NCI-H2081 (cell line): ENCODE measurements at places on chromosomes 6 and 20.

DNA sequence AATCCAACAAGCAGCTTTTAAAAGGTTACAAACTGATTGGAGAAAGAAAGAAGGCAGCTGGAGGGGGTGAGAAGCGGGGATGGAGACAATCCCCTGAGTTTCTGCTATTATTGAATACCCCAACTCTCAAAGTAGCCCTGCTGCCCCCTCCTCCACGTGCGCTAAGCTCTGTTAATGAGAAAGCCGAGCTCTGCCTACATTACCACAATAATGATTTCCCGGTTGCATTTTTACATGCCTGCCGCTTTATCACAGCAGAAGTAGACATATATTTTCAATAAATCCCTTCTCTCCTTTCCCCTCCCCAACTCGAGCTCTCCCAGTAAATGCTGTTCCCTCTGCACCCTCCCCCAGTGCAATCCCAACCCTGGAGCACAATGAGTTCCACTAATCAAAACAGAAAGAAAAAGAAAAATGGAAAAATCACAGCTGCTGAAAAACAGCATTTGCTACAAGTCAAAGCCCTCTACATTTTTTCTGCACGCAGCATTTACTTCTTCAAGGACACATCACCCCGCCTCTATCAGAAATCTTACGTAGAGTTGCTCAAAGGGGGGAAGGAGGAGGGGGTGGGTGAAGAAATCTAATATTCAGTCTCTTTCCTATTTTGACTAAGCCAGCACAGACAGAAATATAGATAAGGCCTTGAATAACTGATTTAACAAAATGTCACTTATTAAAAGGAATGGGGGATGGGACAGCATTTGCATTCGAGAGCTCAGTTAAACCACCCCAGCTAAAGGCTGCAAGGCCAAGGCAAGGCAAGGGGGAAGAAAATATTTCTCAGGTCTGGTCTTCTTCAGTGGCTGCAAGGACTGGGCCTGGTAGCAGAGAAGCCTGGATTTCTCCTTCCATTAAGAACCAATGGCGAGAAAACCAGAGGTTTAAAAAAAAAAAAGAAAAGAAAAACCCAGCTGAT lies 10.7 kb downstream of the TRERF1 start:
- DNase-seq: no peak

DNA sequence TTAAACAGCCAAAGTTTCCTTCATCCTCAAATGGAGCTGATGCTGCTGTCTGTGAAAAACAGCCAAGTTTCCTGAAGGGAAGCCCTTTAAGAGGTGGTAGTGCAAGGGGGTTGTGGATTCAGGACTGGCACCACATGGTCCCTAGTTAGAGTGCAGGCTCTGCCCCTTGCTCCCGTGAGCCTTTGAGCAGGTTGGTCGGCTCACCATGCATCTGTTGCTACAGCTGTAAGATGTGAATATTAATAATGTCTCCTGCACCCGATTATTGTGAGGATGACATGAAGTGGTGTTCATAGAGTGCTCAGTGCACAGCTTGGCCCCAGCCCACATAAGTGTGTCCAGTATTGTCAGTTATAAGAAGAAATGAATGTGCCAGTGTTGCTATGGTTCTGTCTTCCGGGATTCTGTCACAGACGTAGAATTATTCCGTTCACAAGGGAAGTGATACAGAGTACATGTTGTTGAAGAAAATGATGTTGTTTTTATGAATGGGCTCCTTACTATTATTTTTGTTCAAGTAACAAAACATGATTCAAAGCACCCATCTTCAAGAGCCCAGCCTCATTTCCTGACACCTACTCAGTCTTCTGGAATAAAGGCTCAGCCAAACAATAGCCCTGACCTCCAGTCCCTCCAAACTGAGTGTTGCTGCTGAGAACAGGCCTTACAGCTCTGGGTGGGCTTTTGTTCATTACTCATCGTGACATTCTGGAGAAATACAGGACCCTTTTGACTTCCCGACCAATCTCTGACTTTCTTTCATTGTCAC lies 2.9 kb upstream of the PKIG start:
- DNase-seq: no peak

DNA sequence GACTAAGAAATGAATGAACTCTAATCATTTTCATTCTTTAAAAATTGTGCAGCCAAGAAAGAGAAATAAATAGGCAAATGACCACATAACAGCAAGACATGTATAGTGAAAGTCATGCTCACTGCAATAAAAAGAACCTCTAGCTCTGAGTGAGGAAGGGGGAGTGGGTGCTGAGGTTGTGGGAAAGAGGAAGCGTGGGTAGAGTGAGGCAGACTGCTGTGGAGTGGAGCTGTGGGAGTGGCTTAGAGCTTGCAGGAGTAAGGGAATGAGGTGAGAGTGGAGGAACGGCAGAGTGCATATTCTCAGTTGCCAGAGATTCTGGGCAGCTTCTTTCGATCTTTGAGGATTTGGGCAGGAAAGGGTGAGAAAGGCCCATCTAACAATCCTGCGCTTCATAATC lies 10.4 kb downstream of the DEFB129 start:
- no peak for DNase-seq

DNA sequence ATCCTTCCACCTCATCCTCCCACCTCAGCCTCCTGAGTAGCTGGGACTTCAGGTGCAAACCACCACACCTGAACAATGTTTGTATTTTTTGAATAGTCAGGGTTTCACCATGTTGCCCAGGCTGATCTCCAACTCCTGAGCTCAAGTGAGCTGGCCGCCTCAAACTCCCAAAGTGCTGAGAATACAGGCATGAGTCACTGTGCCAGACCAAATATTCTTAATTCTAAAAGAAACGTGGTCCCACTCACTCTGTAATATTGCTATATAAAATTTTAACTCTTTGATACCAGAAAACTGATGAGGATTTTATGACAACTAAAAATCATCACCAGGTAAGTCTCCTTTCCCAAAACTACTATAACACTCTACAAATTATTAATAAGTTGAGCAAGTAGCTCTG lies 716.8 kb upstream of the GJE1 start:
- no peak for DNase-seq

GRCh38 chr20:55172310-55173002 lies 697.1 kb downstream of the DOK5 start:
- peak; percentile 19 for DNase-seq

DNA sequence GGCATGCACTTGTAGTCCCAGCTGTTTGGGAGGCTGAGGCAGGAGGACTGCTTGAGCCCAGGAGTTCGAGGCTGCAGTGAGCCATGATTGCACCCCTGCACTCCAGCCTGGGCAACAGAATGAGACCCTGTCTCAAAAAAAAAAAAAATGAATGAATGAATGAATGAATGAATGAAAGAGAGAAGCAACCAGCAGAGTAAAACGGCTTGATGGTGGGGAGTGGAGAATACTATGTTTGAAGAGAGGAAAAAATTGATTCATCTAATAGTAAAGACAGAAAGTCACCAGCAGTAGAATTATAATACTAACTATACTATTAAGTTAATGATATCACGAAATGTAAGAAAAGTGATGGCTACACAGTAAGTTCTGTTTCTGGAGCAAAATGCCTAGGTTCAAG lies 80.6 kb downstream of the ATP9A start:
- no peak for DNase-seq

- peak; percentile 13 for DNase-seq
Observed at GRCh38 chr6:134317471-134318131, at the start of gene SGK1. TSS of gene SGK1 (minus strand) at chr6:134318112. CDS start at chr6:134317460, 652 bp downstream.

GRCh38 chr6:90811596-90812226 lies 224.8 kb upstream of the MAP3K7 start:
- peak; percentile 64 for DNase-seq

DNA sequence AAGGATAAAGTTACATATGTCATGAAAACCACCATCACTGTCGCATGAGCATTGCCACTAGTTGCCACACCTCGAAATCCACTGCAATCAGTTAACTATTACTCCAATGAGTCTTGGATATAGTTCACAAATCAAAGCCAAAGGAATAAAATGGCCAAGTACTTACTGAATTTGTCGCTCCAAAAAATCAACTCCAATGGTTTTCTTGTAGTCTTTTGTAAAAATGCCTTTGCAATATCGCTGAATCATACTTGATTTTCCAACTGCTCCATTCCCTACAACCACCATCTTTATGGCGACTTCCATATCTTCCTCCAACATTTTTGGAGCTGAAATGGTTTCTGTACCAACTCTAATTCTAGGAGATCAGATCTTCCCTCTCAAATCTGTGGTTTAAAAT lies 12.0 kb downstream of the RAB23 start:
- no peak for DNase-seq

GRCh38 chr6:41111017-41111416 lies 38.2 kb downstream of the NFYA start:
- DNase-seq: no peak

DNA sequence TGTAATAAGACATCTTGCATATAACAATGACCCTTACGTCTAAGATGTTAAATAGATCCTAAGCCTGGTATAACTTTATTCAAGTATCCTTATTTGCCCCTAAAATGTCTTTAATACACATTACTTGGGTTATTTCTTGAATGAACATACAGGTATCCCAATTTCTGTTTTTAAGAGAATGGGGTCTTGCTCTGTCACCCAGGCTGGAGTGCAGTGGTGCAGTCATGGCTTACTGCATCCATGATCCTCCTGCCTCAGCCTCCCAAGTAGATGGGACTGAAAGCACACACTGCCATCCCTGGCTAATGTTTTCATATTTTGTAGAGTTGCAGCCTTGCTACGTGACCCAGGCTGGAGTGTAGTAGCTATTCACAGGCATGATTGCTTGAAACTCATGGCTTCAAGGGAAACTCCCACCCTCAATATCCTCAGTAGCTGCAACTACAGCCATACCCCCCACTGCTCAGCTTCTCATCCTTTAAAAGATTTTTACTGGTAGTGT lies 10.4 kb upstream of the ZNFX1 start:
- DNase-seq: no peak

- DNase-seq: no peak
Observed at GRCh38 chr20:53664121-53664520, 70.5 kb upstream of the ZNF217 start.

GRCh38 chr6:47288267-47289090 lies 21.2 kb downstream of the TNFRSF21 start:
- DNase-seq: peak; percentile 63

GRCh38 chr6:39401376-39401775 lies 78.9 kb upstream of the KCNK16 start:
- no peak for DNase-seq
